Naive thymus-derived CD8-positive, alpha-beta T cell (primary cell): ENCODE measurements at places on chromosomes 16 and 17. TPM values are rescaled to one million over a fixed set of nuclear protein-coding genes. Genes with fewer than 3 reads are reported as not detected.

DNA sequence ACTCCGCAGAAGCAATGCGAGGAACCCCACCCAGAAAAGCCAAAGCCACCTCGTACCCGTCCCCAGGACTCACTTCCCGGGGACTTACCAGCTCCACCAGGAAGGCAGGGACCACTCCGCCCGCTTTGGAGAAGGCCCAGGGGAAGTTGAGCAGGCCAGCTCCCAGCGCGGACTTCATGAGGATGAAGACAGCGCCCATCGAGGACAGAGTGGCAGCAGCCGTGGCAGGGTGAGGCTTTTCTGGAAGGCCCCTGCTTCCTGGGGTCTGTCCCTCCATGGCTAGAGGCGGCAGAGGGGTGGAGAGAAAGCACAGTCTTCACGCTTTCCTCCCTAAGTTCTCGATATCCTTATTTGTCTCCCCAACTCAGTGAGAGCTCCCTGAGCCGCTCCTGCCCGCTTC is 714 bp downstream of the SLC38A8 start:
- no peak for DNase-seq

DNA sequence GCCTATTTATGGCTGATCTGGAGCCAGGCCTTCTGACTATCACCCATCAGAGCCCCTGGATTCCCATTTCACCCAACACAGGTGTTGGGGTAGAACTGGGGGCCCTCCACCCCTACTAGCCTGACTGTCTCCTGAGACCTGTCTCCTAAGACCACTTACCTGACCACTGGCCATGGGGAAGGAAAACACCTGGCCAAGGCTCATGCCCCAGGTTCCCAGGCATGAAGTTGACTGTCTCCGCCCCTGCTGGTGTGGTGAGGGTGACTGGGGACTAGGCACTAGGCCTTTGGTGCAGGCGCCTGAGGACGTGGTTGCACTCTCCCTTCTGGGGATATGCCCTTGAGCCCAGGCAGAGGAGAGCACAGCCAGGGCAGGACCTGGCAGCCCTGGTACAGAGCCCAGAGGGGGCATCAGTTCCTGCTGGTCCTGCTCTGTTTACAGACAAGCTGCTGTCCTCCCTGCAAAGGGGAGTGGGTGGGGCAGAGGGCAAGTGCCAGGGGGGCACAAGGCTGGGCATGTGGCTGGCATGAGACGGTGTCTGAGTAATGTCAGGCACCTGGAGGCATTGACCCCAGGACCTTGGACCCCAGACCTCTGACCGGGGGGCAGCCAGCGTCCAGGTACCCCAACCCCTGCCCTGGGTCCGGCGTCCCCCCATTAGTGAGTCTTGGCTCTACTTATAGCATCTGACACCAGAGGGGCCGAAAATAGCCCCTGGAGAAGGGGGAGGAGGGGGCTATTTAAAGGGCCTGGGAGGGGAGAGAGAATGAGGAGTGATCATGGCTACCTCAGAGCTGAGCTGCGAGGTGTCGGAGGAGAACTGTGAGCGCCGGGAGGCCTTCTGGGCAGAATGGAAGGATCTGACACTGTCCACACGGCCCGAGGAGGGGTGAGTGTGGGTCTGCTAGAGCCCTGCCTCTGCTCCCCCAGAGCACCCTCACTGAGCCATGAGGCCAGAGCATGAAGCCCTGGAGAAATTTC is at the start of gene TCAP:
TSS of gene TCAP (plus strand) at position 769 of the 981 bp plus-strand sequence. CDS start at position 780, 11 bp downstream.
- no peak for DNase-seq

- DNase-seq, result no peak
Observed at GRCh38 chr17:10058921-10059683, 139.3 kb downstream of the GAS7 start.

DNA sequence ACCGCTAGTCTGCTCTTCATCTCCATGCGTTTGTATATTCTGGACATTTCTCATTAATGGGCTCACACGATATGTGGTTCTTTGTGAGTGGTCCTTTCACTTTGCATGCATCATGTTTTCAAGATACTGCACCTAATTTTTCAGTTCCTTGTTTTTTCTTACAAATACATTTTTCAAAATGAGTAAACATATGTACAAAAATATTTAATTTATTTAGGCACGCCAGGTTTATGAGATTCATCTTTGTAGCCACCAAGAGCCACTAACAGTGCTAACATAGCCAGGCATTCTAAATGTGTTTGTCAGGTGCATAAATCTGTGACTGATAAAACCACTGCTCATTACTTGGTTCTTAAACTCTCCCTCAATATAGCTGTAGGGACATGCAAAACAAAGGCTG is 375.3 kb downstream of the WWOX start:
- no peak for DNase-seq

GRCh38 chr17:80663781-80664206 is 119.2 kb downstream of the RPTOR start:
- DNase-seq, result peak; percentile 7

GRCh38 chr16:31869511-31870201 is 4.0 kb upstream of the ZNF267 start:
- peak; percentile 87 for DNase-seq

DNA sequence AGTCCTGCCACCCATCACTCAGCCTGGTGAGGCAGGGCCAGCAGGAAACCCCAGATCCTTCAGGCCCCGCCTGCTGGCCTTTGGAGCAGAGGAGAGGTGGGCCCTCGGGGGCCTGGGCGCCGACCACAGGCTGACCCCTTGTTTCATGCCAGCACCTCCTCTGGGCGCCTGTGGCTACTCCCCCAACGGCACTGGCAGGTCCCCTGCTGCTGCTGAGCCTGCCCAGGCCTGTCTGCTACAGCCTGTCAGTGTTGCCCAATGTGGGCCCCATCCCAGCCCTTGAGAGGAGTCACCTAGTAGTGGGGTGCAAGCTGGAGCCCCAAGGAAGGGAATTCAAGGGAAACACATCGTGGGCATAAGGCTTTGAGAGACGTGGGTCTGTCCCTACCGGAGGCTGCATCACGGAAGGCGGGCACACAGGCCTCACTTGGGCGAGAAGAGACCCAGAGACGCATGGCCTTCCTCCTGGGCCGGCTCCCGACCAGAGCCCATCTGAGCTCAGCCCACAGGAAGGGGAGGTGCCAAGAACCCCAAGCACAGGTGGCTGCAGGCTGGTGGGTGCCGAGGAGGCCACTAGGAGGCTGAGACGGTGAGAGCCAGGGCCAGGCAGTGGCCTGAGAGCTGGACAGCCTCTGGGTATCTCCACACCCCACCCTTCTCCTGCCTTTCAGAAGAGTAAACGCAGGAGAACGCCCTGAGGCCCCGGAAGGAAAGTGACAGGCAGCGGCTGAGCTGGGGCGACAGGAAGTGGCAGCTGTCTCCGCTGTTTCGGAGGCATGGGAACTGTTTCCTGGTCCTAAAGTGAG is 8.0 kb upstream of the FASN start:
- DNase-seq, result peak; percentile 27

- no peak for DNase-seq
Observed at GRCh38 chr16:11053916-11054460, 109.6 kb downstream of the CLEC16A start.

DNA sequence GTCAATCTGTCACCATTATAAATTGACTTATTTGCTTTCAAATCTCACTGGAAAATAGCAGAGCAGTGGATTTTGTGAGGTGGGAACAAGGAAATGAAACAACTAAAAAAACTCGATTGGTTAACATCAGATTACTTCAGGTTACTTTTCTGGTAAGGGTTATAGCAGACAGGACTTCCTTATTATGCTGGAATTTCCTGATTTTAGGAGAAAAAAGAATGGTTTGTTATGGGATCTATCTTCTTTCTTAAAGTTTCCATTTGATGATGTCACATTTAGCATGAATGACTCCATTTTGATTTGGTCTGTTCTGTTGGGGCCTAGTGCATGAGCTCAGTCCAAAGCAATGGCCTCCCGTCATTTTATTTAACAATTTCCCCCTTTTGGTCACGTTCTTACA is 210.6 kb downstream of the KCNJ2 start:
- DNase-seq, result no peak

DNA sequence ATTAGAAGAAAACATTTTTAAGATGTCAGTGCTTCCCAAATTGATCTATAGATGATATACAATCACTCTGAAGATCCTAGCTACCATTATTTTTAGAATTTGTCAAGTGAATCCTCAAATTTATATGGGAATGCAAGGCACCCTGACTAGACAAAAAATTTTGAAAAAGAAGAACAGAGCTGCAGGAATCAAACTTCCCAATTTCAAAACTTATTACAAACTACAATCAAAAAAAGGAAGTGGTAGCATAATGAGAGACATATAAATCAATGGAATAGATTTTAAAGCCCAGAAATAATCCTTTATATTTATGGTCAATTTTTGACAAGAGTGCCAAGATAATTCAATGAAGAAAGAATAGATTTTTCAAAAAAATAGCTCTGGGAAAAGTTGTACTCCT is 198.3 kb upstream of the KCNJ16 start:
- no peak for DNase-seq

DNA sequence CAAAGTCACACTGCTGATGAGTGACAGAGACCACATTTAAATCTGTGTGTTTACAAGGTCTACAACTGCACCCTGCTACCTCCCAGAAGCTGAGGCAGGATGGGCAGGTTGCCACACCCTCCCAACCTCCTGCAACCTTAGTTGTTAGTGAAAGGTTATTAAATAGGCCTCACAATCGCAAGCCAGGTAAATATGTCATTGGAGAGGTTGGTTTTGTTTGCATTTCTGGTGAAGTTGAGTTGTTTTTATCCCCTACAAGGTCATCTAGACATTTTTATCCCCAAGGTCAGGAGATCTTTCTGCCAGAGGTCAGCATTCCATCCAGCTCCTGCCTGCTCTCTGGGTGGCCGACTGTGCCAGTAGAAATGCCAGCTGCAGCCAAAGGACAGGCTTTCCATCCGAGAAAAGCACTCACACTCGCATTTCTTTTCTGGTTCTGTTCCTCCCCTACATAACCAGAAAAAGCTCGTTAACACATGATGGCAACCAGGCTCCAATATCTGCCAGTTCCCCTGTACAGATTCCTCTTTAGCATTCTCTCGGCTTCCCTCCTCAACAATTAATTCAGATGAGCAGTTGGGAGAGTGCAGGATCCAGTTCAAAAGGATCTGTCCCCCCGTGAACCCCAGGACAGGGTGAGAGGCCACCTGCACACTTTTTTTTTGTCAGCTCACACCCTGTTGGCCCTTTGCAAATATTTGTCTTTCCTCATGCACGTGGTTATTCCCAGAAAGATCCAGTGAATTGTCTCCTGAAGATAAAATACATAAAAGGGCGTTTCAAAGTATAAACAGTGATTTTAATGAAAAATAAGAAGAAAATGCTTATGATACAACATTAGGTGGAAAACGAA is 562.8 kb downstream of the MAF start:
- no peak for DNase-seq

PPP1R1B gene
- total RNA-seq, result not detected

ACSM3 gene
- 11.2 TPM for total RNA-seq

TBX21 gene
- 2.1 TPM for total RNA-seq

MYH2 gene
- total RNA-seq, result not detected

SYT17 gene
- total RNA-seq, result 0.52 TPM

GGNBP2 gene
- total RNA-seq, result 164 TPM

CDH11 gene
- total RNA-seq, result not detected

MYH8 gene
- total RNA-seq, result not detected

OTOP3 gene
- not detected for total RNA-seq

HS3ST2 gene
- total RNA-seq, result not detected

OR1F1 gene
- total RNA-seq, result not detected
